ENCODE measurements at places on chromosomes 3 and 15.

- DNase-seq = no peak
Measured at GRCh38 chr3:132289316-132289715, 27.9 kb upstream of the ACP3 start.

DNA sequence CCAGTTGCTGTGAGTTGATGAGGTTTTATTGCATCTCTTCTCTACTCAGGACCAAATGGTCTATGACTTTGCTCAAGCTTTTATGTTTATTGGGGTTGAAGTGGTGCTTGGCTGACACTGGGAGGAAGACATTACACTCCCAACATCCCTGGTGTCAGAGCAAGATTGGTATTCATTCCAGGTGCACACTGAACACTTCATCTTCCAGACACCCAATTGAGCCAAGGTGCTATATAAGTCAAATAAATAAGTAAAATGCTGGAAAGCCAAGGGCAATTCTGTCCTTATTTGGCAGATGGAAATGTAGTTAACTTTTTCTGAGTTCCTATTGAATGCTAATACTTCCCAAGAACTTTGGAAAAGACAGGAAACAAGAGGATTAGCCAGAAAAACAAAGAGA, 53.2 kb upstream of the CDV3 start:
- DNase-seq = no peak

- DNase-seq = no peak
Measured at GRCh38 chr3:157876556-157876955, 229.7 kb downstream of the SHOX2 start.

DNA sequence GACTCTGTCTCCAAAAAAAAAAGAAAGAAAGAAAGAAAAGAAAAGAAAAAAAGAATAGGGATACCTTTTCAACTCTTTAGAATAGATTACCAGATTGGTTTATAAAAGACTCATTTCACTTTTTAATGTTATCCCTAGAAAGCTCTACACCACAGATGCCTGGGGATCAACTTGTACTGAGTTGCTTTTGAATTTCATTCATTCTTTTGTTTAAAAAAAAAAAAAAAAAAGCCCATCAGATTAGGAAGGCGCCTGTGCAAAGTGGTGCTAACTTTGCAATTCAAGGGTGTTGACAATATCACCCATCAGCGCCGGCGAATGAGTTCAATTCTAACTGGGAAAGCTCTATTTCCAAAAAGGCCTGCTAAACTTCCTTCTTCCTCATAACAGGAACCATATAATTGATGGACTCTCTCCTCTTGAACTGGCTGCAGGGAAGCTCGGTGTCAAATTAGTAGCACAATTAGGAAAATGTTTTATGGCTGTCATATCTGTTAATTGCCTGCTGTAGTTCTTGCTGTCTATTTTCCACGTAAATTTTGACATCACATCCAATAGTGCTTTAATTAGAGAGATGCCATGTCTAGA, 48.8 kb downstream of the CDCP1 start:
- no peak for DNase-seq

Measured in G401 (cell line).